ENCODE measurements at places on chromosomes 12 and 14.

- no peak for DNase-seq
Measured at GRCh38 chr14:91324606-91325575, 80.4 kb upstream of the GPR68 start.

GRCh38 chr12:25830456-25830855 is 128.0 kb upstream of the RASSF8 start:
- no peak for DNase-seq

GRCh38 chr14:89060191-89060590 is 235.7 kb downstream of the TTC8 start:
- no peak for DNase-seq

- no peak for DNase-seq
Measured at GRCh38 chr12:82486524-82487235, 128.4 kb downstream of the METTL25 start.

DNA sequence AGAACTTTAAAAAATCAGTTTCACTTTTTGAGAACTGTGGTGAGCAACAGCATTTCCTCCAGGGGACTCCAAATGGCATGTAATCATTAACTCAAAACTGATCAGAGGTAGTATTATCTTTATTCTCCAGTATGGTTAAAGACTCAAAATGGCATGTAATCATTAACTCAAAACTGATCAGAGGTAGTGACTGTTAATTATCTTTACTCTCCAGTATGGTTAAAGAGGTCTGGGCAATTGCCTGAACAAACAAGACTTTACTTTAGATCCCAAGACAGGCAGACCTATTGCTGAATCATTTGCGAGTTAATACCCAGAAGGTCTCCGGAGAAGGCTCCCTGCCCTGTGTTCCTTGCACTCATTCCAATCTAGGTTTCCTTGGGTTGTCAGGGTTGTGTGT is 6.6 kb upstream of the ACADS start:
- DNase-seq, result no peak

- DNase-seq, result no peak
Measured at GRCh38 chr12:6430124-6430989, 14.4 kb upstream of the CD27 start.

- no peak for DNase-seq
Measured at GRCh38 chr14:70698288-70698687, 56.6 kb downstream of the TTC9 start.

DNA sequence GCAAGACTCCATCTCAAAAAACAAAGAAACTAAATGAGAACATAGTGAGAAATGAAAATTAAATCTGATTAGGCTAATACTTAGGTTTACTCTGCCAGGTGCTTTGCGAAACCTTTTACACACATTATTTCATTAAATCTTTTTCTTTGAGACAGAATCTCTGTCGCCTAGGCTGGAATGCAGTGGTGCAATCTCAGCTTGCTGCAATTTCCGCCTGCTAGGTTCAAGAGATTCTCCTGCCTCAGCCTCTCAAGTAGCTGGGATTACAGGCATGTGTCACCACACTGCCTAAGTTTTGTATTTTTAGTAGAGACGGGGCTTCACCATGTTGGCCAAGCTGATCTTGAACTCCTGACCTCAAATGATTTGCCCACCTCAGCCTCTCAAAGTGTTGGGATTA is 21.9 kb upstream of the EEA1 start:
- DNase-seq, result no peak

GRCh38 chr12:64390275-64390851 is at the start of gene C12orf56:
Gene C12orf56, minus strand, starts transcription at chr12:64390758. Its CDS starts 193 bp downstream, at chr12:64390565.
- no peak for DNase-seq
